Urinary bladder (tissue), 4 donors: ENCODE measurements at places on chromosomes 16 and 17. TPM values are rescaled to one million over a fixed set of nuclear protein-coding genes. Genes with fewer than 3 reads are reported as not detected.

DNA sequence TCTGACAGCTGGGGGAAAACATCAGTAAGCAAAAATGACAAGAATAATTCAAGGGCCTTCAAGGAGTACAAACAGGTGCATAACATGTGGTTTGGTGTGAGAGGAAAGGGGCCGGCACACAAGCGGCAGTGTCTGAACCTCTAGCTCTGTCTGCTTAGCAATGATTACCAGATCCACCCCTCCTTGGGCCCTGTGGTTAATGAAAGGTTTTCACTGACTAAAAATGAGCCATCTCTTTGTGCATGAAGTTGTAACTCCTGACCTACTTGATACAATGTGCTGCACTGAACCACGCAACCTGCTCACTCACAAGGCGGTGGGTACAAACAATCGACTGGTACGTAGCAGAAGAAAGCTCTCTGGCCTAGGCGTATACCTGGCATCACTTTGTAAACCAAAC is 15.1 kb downstream of the FAM117A start:
- DNase-seq: no peak

DNA sequence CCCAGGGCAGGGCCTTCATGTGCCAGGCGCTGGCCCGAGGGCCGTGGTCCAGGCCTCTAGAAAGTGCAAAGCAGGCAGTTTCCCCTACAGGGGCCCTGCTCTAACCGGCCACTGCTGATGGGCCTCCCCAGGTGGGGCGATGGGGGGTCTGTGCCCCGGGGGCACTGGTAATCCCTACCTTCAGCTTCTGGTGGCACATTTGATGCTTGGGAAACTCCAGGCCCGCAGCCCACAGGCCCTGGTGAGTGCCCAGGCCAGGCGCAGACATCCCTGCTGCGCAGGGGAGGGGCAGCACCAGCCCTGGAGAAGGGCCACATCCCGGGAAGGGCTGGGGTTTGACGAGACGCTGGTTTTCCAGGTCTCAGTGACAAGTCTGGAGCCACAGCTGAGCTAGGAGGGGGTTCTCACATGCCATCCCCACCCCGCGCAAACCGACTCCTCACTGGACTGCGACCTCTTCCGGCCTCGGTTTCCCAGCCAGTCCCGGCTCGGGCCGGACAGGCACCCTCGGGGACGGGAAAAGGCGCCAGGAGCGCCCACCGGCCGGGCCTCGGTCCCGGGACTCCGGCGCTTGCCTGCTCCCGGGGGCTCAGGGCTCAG is 1.6 kb downstream of the DOC2B start:
- DNase-seq: no peak

DNA sequence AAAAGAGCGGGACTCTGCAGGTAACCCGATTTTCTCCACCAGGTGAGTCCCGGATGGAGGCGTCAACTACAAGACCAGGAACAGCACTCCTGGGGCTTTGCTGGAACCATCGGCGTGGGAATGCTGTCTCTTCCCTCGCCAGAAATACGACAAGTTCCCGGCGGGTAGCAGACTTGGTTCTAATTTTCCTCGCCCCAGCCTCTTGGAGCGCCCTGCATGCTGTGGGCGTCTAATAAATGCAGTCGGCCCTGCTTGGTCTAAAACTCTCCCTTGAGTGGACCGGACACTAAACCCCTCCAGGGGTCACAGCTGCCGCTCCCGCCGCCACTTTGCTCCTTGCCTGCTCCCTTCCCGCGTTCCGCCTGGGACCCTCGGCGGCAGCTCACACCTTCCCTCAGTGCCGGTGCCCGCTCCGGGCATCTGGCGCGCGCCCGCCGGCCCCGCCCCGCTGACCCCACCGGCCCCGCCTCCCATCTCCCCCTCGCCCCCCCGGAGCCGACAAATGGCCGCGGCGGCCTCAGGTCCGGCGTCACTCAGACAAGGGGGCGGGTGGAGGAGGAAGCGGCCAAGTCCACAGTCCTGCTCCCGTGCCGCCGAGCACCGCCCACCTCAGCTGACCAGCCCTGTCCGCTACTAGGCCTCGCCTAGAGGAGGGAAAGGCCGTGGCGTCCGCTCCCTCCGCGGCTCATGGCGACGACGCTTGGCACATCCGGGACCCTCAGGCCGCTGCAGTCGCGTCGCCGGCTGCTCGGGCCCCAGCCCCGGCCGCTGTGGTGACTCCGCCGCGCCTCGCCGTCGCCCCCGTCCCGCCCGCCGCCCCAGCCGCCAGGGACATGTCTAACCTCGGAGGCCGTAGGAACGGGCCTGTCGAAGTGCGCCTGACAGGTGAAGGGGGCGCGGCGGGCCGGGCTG is 65.8 kb downstream of the KPNA2 start:
- DNase-seq: peak; percentile 60

- no peak for DNase-seq
These were observed 25.4 kb downstream of the TENT4B start for GRCh38 chr16:50178491-50178941.

- no peak for DNase-seq
These were observed 8.4 kb upstream of the SLC6A2 start for GRCh38 chr16:55647343-55647742.

DNA sequence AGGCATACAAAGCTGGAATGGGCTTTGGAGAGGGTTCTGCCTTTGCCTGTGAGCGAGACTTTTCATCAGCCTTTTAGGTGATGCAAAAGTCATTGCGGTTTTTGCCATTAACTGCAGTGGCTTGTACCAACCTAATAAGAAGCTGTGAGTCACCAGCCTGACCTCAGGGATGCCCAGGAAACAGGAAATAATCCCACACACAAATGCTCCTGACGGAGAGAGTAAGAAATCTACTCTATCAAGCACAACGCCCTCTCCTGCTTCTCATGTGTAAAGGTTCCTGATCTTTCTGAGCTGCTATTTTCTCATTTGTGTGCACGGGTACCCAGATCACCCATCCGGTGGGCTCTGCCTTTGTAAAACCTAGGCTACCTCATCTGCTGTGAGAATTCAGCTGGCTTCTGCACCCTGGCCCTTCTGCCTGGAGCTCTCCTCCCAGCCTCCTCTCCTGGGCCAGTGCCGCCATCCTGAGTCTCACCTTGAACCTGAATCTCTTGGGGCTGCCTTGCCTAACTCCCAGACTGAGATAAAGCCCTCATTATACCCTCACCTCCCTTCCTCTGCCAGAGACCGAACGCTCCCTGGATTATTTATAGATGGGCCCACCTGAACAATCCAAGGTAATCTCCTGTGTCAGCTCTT is 299.7 kb downstream of the C16orf95 start:
- no peak for DNase-seq

DNA sequence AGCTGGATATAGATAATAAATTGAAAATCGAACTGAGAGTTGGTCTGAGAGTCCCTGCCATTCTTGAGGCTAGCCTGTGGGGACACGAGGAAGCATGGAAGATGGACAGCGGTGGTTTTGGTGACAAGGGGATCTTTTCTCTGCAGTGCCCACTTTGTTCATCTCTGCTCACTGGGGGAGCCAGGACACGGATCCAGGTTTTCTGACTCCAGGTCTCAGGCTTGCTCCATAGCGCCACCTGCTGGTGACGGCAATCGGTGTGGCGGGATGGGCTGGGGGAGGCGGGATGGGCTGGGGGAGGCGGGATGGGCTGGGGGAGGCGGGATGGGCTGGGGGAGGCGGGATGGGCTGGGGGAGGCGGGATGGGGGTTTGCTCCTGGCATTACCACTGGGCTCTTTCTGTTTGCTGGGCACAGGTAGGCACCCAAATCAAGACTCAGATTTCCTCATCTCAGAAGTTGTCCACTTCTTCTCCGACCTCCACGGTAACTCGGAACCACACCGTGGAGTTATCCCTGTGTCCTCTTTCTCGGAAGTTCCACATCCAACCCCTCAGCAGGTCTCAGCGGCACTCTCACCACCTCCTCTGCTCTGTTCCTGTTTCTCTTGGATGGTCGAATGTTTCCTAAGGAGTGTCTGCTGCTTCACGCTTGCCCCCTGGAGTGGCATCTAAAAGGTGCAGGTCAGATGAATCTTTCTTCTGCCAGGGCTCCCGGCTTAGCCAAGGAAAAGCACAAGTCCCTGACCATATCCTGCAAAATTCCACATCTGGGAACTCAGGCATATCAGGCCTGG is 142.4 kb downstream of the CYLD start:
- no peak for DNase-seq

Gene TBC1D26
- total RNA-seq: 1.3 TPM

Gene CTRB2
- total RNA-seq: not detected

Gene MAP2K6
- 32.3 TPM for total RNA-seq

Gene RND2
- 1.6 TPM for total RNA-seq

Gene FNDC8
- total RNA-seq: not detected

Gene ZACN
- not detected for total RNA-seq

Gene HBQ1
- total RNA-seq: not detected

Gene PPP1R27
- not detected for total RNA-seq

Gene RAI1
- 17.5 TPM for total RNA-seq
